ENCODE measurements at places on chromosomes 7 and 10.
A peak's percentile ranks its signal among the peaks of the same experiment; 100 is the strongest.

DNA sequence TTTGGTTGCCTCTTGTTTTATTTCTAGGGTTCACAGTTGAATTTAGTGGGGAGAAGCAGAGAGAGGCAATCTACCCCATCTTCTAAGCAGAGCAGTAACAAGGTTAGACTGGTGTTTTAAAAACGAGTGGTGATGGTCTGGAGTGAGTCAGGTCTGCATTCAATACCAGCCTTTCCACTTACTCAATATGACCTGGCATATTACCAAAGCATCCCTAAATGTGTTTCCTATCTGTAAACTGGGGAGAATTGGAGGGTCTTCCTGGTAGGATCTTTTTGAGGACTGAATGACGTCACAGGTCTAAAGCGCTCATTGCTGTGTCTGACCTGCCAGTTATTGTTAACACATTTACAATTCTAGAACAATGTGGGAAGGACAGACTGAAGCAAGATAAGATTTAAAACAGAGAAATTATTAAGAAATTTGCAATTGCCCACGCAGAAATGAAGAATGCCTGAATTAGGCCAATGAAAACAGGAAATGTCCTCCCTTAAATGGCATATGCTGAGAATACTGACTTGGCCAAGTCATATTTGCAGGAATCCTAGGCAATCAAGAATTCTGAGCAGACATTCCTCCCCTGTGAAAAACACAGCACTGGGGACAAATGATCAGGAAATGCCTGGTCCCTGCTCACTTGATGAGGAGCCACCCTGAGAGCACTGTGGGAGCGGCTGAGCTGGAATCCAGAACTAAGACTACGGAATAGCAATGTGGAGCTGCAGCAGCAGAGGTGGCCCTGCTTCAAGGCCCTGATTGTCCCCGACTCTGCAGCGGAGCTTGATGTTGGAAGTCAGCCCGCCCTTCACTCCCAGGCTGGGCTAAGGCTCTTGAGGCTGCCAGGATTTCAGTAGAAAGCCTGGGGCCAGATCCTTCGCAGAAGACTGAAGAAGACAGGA, 184.5 kb upstream of the CXCL12 start:
- DNase-seq, result no peak

DNA sequence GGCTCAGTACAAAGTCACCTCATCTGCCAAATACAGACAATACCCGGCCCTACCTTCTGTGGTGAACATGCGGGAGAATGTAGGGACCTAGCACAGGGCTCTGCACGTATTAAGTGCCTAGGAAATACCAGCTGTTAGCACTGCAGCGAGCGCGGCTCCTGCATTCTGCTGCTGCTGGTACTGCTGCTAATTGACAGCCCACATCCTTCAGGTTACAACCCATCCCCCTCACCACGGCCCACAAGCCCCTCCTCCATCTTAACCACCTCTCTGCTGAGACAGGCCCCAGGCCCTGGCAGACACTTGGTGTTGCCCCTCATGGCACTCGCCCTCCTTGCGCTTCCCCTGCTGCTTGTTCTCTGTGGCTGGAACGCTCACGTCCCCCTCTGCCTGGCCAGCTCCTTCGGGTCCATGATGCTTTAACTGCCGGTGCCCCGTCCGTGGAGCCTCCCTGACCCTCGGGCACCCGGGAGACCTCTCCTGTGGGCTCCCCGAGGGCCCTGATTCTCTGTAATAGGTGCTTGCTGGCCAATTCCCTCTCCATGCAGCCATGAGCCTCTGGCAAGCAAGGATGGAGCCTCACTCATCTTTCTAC, 53.3 kb upstream of the LOXL4 start:
- DNase-seq, result no peak

- DNase-seq, result no peak
Observed at GRCh38 chr7:41750661-41751540, 48.0 kb upstream of the INHBA start.

DNA sequence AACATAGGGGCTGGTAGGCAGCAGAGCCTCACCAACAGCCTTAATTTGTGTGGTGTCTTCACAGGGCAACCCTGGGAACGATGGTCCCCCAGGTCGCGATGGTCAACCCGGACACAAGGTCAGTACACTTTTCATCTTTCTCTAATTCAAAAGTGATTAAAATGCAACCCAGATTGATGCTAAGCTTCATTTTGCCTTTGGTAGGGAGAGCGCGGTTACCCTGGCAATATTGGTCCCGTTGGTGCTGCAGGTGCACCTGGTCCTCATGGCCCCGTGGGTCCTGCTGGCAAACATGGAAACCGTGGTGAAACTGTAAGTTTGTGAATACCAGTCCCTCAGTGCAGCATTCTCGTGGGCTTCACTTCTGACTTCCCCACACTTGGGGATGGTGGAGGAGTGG, 30.9 kb downstream of the COL1A2 start:
- no peak for DNase-seq

GRCh38 chr10:96358851-96359540, at the start of gene OPALIN:
OPALIN (minus strand) TSS chr10:96359002; CDS start chr10:96358896, 106 bp downstream.
- no peak for DNase-seq

GRCh38 chr7:153381275-153382040, 621.9 kb downstream of the ACTR3B start:
- DNase-seq, result peak; percentile 44

GRCh38 chr10:104337521-104337984, 712 bp downstream of the ITPRIP start:
- DNase-seq, result peak; percentile 86

DNA sequence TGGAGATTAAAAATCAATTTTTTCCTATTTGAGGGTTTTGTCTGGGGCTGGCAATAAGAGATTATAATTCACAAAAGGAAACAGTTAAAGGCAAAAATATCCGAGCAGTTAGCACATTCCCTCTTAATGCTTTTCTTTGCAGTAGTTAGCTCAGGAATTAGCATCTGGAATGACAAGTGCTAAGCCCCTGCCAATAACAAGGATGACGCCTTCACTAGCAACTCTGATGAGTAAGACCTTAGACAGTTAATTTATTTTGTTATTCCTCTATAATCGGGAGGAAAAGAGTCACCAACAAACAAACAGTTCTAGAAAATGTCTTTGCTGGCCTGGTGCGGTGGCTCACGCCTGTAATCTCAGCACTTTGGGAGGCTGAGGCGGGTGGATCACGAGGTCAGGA, 151.3 kb downstream of the TRIL start:
- no peak for DNase-seq

GRCh38 chr7:75722373-75722772, 16.4 kb downstream of the HIP1 start:
- DNase-seq, result no peak

DNA sequence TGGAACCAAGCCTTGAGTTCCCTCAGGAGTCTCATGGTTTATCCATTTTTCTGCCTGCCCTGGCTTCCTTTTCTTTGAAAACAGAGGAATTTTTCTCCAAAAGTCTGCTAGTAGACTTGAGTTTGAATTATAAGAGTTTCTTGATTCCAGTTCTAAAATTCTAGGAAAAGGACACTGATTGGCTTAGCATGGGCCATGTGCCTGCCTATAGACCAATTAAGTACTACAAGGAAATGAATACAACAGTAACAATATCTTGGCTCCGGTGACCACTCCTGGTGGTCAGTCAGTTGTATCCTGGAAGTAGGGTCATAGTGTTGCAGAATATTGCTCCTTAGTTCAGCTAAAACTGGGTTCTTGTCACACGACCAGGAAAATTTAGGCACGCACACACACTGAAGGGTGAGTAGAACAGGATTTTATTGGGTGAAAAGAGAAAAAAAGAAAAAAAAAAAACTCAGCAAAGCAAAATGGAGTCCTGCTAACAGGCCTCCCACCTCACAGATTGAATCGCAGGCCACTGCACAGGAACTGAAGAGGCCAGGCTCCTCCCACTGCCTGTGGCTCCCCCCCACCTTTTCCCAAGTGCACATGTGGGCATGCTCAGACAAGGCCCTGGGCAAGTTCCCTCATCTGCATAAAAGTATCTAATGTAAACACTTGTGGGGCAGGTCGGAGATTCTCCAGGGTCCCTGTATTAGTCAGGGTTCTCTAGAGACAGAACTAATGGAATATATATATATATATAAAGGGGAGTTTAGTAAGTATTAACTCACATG, 155.1 kb downstream of the LYZL1 start:
- no peak for DNase-seq

GRCh38 chr10:121340271-121340831, 257.9 kb downstream of the FGFR2 start:
- DNase-seq, result no peak

DNA sequence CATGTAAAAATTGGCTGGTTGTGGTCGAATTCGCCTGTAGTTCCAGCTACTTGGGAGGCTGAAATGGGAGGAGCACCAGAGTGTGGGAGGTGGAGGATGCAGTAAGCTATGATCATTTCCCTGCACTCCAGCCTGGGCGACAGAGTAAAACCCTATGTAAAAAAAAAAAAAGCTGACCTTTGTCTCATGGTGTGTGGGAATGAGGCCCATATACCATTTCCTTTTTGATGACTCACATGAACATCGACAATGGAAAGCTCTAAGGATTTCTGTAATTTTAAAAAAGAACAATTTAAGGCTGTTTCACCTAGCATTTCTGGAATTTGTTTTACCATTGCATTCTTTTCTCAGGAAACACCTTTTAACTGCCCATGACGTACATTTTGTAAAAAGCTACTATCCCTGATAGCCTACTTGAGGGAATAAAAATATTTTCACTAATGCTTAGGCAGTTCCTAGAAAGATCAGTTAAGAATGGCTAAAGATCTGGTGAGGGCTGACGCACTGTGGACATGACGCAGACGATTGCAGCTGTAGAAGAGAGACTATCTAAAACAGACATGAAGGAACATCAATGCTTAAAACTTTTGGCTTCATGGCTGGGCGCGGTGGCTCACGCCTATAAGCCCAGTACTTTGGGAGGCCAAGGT, 400.6 kb upstream of the IGFBP3 start:
- no peak for DNase-seq

GRCh38 chr7:7237201-7237977, 55.0 kb downstream of the C1GALT1 start:
- no peak for DNase-seq

DNA sequence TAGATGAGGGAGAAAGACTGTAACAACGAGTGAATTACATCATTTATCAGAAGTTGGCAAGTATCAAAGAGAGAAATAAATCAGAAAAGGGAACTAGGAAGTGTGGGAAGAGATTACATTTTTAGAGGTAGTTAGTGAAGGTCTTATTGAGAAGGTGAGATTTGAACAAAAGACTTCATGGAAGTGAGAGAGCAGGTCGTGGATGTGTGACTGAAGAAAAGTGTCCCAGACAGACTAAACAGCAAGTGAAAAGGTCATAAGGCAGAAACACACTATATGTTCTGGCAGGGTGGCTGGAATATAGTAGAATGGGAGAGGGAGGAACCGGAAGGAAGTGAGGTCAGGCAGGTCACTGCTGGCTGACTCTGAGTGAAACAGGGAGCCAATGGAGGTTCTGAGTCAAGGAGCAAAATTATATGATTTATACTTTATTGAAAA, 35.7 kb upstream of the RHOBTB1 start:
- DNase-seq, result no peak

- no peak for DNase-seq
Observed at GRCh38 chr10:29530112-29530976, 104.4 kb downstream of the SVIL start.

GRCh38 chr10:59607970-59608369, 101.7 kb downstream of the SLC16A9 start:
- no peak for DNase-seq

DNA sequence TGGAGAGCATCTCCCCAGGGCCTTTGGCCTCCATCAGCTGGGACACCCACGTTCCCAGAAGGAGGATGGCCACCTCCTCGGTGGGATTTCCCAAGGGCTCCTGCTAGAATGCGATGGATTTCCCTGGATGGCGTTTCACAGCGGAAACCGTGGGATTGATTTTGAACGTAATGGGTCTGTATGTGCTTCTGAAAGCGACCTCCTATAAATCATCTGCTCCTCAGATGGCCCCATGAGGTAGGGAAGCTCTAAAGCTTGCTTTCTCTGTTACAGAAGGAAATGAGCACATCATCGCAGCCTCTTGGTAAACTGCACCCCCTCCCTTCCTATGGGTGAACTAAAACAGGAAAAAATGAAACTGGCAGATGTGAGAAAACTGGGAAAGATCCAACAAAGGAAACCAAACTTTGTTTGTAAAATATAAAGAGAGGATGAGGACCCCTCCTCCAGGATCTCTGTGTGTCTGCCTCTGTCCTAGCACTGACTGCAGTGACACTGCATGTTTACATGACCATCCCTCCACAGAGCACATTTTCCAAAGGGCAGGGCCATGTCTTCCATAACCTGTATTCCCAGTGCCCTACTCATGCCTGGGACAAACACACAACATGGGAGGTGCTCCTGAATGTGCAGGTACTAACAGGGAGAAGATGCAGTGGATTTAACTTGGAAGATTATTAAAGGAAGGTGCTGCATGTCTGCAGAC, 57.6 kb downstream of the LYZL1 start:
- DNase-seq, result no peak

DNA sequence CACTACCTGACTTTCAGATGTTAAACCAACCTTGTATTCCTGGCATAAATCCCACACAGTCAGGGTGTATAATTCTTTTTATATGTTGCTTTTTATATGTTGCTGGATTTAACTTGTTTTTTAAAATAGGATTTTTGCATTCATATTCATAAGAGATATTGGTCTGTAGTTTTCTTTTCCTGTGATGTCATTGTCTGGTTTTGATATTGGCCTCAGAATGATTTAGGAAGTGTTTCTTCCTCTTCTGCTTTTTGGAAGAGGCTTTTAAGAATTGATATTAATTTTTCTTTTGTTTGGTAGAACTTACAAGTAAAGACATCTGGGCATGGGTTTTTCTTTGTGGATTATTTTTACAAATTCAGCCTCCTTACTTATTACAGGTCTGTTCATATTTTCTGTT, 93.1 kb downstream of the CARD11 start:
- peak; percentile 78 for DNase-seq

- DNase-seq, result no peak
Observed at GRCh38 chr7:38013246-38013645, 92.8 kb downstream of the EPDR1 start.

- DNase-seq, result no peak
Observed at GRCh38 chr10:72893136-72893798, at the start of gene OIT3. OIT3 (plus strand) TSS chr10:72893739; CDS start chr10:72893799, 60 bp downstream.

GRCh38 chr7:44272981-44273380, 52.4 kb downstream of the CAMK2B start:
- no peak for DNase-seq

All from suppressor macrophage (primary cell).